Fibroblast of upper back skin (primary cell): ENCODE measurements at places on chromosomes 2 and 18.
A peak's percentile ranks its signal among the peaks of the same experiment; 100 is the strongest.

- no peak for DNase-seq
Observed at GRCh38 chr2:229301237-229301636, 30.1 kb upstream of the PID1 start.

DNA sequence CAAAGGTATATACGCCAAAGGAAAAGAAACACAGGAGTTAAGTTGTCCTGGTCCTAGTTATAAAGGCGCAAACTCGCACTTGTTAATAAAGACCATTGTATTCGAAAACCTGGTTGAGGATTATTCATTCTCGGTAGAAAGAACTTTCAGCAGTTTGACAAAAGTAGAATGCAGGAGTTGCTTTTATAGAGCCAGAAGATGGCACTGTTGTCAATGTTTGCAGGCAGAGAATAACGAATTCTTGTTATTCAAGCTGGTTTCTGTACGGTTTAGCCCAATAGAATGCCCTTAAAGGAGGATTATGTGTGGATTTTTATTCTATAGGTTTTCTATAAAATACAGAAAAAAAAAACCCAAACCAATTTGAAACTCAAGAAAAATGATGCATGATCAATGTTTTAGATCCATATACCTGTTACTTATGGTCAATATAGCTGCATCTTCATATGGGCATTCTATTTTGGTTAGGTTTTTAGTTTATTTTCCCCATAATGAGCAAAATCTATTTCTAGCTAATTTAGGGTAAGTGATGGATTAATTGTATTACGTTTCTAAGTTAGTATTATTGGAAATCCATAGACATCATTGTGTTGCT is 510.3 kb downstream of the PLCL1 start:
- DNase-seq: peak; percentile 71

- DNase-seq: peak; percentile 20
Observed at GRCh38 chr2:192195548-192196418, 1.1 kb upstream of the TMEFF2 start.

- no peak for DNase-seq
Observed at GRCh38 chr2:32237488-32237887, 27.2 kb downstream of the NLRC4 start.

GRCh38 chr18:35143622-35144596 is 96.9 kb upstream of the ZNF397 start:
- peak; percentile 46 for DNase-seq

- DNase-seq: peak; percentile 88
Observed at GRCh38 chr2:201882353-201883090, 76.2 kb downstream of the CDK15 start.

GRCh38 chr2:239587841-239588240 is 187.0 kb upstream of the HDAC4 start:
- no peak for DNase-seq

- DNase-seq: no peak
Observed at GRCh38 chr2:96903815-96904214, 33.9 kb upstream of the SEMA4C start.

GRCh38 chr2:46821600-46821999 is 94.0 kb downstream of the MCFD2 start:
- DNase-seq: no peak

DNA sequence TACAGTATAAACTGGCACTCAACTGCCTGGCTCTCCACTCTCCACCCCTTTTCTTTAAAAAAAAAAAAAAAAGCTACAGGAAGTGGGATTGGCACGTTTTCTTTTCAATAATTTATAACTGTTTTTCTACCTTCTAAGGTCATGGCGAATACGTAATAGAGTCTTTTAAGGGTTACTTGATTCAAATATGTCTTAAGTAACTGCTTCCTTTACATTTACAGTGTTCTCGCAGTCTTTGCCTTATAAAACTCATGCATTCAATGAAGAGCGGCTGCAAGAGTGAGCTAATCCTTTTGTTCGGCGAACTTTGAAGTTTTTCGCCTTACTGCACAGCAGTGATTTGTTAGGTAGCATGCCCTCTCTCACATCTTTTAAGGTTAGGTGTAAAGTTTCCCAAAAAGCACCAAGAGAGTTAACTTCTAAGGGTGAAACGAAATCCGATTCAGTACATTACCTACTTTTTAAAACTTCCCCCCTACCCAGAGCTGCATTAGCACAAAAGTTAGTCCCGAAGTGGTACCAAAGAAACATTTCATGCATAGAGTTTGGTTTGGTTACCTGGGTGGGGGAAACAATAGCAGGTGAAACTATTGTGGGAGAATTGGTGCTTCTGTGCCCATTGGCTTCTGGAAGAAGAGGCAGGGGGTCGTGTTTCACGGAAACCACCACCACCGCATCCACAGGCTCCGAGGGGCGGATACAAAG is 2.0 kb downstream of the KCTD1 start:
- DNase-seq: no peak

GRCh38 chr18:42183746-42184145 is 228.7 kb downstream of the PIK3C3 start:
- DNase-seq: peak; percentile 86

- no peak for DNase-seq
Observed at GRCh38 chr2:236977852-236978398, 107.8 kb upstream of the COPS8 start.

DNA sequence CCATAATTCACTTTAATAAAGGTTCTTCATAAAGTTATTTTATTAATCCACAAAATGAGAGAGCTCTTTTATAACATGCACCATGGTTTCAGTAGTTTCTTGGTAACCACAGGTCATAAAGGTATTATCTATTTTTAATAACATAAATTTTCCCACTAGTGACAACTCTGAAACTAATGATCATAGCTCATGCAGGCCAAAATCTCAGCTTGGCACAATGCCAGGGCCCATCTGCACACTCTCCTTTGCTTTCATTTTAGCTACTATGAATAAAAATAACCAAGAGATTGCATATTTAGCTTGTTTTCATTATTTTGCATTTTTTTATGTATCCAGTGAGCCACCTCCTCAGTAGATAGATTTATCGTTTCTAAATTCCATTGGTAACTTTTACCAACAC is 691.8 kb upstream of the CHAC2 start:
- no peak for DNase-seq

DNA sequence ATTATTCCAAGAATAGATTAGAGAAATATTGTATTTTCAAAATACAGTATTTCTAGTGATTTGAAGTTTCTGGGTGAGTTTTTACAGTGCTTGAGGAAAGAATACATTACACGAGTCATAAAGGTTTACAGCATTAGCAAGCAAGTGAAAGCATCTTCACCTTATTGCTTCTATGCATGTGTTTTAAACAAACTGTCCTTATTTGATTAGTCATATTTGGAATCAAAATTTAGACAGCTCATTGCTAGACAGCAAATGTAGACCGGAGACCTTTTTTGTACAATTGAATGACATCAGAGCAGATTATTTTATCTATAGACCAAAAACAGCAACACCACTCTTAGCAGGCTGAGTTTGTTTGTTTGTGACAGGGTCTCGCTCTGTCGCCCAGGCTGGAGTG is 69.2 kb downstream of the FAM161A start:
- DNase-seq: no peak

GRCh38 chr2:85091838-85092237 is 41.4 kb upstream of the TCF7L1 start:
- no peak for DNase-seq

DNA sequence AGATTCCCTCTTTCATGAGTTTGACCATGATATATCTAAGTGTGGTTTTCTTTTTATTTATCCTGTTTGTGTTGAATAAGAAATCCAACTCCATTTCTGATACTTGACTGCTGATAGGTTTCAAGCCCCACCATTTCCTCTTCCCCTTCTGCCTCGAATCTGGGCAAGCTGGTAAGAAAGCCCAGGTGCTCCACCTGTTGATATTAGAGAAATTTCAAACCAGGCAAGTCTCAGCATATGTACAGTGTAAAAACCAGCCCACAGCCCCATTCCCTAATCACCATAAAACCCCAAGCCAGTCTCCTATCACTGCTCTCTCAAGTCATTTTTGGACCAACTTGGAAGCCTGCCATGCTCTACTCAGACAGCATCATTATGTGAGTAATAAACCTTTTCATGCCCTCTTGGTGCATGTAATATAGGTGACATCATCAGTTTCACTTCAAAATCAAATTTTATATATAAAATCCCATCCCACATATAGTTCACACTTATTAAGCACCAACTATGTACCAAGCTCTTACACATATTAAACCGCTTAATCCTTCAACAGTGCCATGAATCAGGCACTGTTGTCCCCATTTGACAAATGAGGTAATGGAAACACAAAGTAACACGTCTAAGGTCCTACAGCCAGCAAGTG is 46.6 kb downstream of the SMAD2 start:
- peak; percentile 62 for DNase-seq

GRCh38 chr2:88452565-88452905 is at the start of gene FOXI3:
Gene FOXI3 (minus strand): TSS chr2:88452693. CDS start chr2:88452535, 158 bp downstream.
- DNase-seq: no peak

GRCh38 chr2:239626961-239627592 is 226.3 kb upstream of the HDAC4 start:
- peak; percentile 18 for DNase-seq

GRCh38 chr2:38185012-38185491 is 109.1 kb upstream of the CYP1B1 start:
- peak; percentile 66 for DNase-seq

DNA sequence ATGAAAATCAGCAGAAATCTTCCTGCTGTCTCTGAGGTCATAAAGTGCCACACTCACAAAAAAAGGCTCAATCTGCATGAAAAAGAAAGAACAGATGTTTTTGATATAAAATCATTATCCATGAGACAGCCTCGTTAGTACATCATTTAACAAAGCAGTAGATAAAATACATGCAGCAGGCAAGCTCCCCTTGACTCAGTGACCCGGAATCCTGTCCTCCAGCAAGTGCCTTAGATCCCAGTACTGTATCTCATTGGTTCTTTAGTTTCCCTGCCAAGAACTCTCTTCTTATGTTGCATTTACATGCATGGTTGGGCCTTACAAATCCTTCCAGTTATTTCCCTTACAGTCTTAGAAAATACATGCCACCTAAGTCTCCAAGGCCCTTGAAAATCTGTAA is 148.9 kb upstream of the CCDC195 start:
- DNase-seq: peak; percentile 17

GRCh38 chr2:144519934-144520731 is at the start of gene ZEB2:
Gene ZEB2 (minus strand): TSS chr2:144520119. CDS start chr2:144517350, 2,769 bp downstream.
- DNase-seq: peak; percentile 90

- DNase-seq: no peak
Observed at GRCh38 chr2:17915099-17915498, 36.6 kb downstream of the KCNS3 start.

DNA sequence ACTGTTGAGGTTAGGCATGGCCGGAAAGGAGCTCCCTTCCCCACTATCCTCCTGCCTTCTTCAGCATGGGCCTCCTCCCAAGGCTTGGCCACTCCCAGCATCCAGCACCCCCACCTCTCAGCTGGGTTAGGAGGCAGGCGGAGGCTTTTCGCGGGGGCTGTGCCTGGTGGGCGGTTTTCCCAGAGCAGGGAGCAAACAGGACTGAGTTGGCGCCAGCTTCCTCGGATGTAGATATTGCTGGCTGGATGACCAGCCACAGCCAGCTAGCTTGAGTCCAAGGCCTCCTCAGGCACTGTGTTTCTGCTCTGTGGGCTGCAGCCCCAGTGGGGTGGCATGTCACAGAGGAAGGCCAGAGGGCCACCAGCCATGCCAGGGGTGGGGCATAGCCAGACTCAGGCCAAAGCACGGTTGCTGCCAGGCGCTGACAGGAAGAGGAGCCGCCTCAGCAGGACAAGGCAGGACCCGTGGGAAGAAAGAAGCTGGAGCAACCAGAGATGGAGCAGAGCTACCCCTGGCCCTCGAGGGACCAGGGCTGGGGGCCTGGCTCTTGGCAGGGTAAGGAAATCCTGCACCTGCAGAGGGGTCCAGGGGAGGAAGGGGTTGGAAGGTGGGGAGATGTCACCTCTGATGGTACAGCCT is at the start of gene TCF23:
Gene TCF23 (plus strand): TSS at position 204 of the 639 bp plus-strand sequence. CDS start 130 bp downstream, at position 334.
- no peak for DNase-seq

DNA sequence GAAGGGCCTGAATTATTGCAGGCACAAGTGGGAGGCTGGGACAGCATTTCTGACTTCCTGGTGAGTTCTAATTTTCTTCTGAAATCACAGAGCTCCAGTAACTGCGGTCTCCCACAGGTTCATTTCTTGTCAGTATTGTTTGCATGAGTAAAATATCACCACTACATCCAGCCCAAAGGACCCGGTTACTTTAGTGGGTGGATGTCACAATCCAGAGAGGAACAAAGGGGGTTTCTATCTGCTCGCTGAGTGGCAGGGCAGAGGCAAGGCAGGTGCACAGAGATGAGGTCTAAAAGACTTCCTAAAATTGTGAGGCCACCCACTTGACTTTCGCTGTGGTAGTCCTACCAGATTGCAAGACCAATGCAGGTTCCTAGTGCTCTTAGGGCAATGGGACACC is 800.4 kb upstream of the ID2 start:
- DNase-seq: no peak

DNA sequence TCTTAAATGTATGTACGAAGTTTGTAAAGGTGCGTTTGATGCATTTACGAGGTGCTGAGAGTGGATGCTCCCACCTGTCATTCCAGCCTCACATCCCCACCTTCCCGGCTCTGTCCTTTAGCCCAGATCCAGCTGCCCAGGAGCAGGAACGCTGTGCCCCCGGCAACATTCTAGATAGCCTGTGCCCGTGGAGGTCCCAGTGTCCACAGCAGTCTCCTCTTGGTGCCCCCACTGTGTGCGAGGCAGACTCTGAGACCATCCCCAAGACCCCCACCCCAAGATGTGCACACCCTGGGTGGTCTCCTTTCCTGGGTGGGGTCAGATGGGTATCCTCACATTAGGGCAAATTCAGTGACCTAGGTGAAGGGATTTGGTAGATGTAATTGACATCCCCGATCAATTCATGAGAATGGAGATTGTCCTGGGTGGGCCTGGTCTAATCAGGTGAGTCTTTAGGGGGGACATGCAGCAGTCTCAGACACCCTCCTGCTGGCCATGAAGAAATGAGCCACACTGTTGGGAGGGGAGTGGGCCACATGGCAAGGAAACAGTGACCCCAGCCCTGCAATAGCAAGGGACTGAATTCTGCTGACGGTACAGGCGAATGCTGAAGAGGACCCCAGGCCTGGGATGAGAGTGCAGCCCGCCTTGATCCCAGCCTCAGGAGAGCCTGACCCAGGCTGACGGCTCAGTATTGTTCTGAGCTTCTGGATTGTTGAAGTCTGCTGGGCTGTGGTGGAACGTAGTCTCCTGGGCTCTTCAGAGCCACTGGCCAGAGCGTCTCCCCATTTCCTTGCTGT is 203.3 kb downstream of the FAM210A start:
- no peak for DNase-seq

- DNase-seq: no peak
Observed at GRCh38 chr2:119249311-119249710, 25.7 kb downstream of the STEAP3 start.

- no peak for DNase-seq
Observed at GRCh38 chr2:175437167-175437566, 255.7 kb upstream of the ATP5MC3 start.

- DNase-seq: peak; percentile 41
Observed at GRCh38 chr2:62287899-62288880, 92.3 kb downstream of the B3GNT2 start.

GRCh38 chr2:69950241-69950640 is 11.2 kb downstream of the ASPRV1 start:
- DNase-seq: no peak
